ENCODE measurements at places on chromosomes 7 and 10.

- DNase-seq, result no peak
Observed at GRCh38 chr10:124213899-124214510, 120.6 kb upstream of the CHST15 start.

DNA sequence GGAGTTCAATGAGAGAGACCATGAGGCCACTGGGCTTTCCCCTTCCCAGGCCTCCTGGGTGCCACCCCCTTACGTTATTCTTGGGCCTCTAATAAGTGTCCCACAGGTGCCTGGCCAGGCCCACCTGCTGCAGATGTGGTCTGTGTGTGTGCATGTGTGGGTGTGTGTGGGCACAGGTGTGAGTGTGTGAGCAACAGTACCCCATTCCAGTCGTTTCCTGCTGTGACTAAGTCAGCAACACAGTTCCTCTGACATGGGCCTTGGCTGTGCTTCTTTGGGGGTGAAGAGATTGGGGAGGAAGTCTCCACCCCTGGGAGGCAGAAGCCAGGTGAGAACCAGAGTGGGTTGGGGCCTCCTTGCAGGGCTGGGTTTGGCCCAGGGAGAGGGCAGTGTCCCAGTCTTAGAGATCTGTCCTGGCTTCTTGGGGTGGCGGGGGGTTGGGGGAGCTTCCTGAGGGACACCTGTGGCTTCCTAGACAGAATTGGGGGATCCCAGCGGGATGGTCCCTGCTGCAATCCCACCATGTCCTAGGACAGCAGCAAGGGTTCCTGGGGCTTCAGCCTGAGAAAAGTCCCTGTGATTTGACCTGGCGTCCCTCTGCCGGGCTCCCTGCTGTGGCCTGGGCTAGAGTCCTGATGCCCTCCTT lies 4.1 kb upstream of the PILRB start:
- no peak for DNase-seq

GRCh38 chr7:151895008-151895630 lies 18.2 kb upstream of the PRKAG2 start:
- DNase-seq, result no peak

DNA sequence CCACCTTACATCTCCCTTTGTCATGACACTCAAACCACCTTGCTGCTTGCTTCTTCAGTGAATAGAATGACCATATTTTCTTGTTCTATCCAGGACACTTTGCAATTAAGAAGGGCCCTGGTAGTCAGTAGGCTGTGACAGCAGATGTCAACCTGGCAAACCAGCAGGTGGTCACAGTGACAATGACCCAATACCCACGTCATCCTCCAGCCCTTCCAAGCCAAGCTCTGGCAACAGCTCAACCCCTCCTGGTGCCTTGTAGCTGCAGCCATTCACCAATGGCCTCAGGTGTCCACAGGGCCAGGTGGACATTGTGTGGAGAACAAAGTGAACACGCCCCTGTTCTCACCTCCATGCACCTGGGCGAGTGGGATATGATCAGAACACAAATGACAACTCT lies 87.6 kb upstream of the MACROH2A2 start:
- no peak for DNase-seq

GRCh38 chr10:17609523-17610079 lies 7.6 kb downstream of the HACD1 start:
- DNase-seq, result no peak

GRCh38 chr7:78134256-78134655 lies 335.7 kb downstream of the PHTF2 start:
- peak; percentile 67 for DNase-seq

- DNase-seq, result no peak
Observed at GRCh38 chr7:155584261-155584660, 37.9 kb upstream of the CNPY1 start.

GRCh38 chr10:124524991-124525653 lies 63.5 kb downstream of the LHPP start:
- no peak for DNase-seq
